Activated naive CD4-positive, alpha-beta T cell (primary cell): ENCODE measurements at places on chromosomes 4 and X.

- no peak for DNase-seq
These were observed 28.4 kb downstream of the PAK3 start for GRCh38 chrX:111124418-111124817.

DNA sequence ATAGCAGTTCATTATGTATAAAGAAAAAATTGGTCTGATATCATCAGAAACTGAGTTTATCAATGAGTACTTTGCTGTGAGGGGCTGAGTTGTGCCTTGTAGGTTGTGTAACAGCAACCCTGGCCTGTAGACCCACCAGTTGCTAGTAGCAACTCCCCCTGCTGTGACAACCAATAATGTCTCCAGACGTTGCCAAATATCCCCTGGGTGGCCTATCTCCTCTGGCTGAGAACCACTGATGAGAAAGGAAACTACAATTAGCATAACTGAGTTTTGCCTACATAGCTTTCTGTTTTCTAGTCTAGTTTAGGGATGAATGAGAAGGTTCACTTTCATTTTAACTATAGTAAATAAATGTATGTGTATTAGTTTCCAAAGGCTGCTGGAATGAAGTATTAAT lies 234.1 kb downstream of the CPE start:
- no peak for DNase-seq

DNA sequence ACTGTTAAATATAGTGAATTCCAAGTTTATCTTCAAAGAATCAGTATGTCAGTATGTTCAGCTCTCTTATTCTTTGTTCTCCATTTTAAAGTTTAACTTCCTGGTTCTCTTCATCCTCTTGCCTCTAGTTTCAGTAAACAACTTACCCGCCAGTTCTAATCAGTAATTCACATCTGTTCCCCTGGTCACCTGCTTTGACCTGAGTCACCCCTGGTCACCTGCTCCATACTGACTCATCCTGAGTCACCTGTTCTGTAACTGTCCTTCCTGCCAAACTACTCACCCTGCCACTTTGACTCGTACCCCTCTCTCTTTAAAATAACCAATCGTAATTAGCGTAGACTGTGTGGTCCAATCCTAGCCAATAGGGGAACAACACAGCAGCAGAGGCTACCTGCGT lies 992.7 kb upstream of the HS3ST1 start:
- DNase-seq: no peak

DNA sequence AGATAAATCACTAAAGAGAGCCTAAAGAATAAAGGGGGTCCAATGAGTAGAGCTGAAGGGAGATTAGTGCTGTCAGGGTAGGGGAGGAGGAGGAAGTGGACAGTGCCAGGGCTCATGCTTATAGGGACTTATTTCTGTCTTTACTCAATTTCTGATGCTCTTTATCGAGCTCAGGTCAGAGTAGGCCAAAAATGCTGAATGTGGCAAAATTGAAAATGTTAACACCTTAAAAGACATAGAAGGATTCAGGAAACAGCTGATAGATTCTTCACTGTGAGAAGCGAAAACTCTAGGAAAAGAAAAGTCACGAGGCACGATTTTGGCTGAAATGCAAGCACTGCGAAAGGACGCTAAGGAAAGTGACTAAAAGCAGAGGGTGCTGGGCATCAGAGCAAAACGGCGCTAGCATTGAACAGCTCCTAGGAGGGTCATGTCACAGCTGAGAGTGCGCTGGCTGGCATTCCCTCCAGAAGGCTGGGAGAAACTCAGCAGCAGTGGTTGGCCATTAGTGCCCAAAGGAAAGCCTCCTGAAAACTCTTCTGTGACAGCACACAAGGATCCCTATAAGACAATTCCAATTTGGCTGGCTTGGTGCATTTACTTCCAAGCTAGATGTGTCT lies 150.9 kb downstream of the HS6ST2 start:
- DNase-seq: no peak

DNA sequence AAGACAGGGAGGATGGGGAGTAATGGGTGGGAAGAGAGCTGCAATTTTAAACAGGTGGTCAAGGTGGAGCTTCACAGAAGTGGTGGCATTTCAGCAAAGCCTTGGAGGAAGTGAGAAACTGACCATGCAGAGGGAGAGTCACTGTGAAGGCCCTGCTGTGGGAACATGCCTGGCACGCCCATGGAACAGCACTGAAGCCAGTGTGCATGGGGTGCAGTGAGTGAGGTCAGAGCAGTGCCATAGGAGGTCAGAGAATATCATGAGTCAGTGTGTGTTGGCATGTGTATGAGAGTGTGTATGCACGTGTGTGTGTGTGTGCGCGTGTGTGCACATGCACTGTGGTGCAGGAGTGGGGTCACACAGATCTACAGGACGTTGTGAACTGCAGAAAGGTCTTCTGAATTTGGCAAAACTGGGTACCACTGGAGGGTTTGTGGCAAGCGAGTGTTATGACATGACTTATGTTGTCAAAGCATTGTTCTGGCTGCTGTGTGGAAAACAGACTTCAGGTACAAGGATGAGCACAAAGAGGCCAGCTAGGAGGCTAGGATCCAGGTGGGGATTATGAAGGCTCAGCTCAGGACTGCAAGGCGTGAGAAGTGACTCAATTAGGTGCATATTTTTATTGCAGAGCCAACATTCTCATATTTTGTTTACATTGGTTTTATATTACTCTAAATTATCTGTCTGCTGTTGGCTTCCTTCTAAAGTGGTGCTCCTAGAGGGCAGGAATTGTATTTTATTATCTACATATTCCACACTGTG lies 34.0 kb downstream of the ZNF827 start:
- DNase-seq: no peak

DNA sequence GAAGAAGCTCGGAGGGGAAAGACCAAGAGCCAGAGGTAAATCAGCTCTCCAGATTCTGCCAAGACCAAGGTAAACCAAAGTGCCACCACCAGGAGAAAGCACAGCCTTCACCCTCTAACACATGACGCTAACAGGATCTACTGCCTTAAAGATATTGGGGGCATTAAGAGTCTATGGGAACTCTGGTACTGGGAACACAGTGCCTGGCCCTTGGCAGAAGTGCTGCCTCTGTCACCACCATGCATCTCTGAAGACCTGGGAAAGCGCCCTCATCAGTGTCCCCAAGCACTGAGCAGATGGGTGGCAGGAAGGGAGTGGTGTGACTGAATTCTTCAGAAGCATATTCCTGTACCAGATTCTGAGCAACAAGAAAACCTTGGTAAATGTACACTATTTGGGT lies 1.3 kb downstream of the QDPR start:
- no peak for DNase-seq

- DNase-seq: no peak
These were observed 216.2 kb downstream of the ADGRA3 start for GRCh38 chr4:22299678-22300077.

GRCh38 chrX:110280954-110281353 lies 36.9 kb downstream of the AMMECR1 start:
- DNase-seq: no peak

- DNase-seq: no peak
These were observed 197.0 kb downstream of the CAMK2D start for GRCh38 chr4:113564493-113564892.

- DNase-seq: no peak
These were observed 768.8 kb downstream of the STPG2 start for GRCh38 chr4:97374526-97374925.

GRCh38 chr4:163804001-163804400 lies 309.5 kb downstream of the TMA16 start:
- DNase-seq: no peak

- DNase-seq: no peak
These were observed 604.6 kb upstream of the GRIA3 start for GRCh38 chrX:122579526-122579925.

DNA sequence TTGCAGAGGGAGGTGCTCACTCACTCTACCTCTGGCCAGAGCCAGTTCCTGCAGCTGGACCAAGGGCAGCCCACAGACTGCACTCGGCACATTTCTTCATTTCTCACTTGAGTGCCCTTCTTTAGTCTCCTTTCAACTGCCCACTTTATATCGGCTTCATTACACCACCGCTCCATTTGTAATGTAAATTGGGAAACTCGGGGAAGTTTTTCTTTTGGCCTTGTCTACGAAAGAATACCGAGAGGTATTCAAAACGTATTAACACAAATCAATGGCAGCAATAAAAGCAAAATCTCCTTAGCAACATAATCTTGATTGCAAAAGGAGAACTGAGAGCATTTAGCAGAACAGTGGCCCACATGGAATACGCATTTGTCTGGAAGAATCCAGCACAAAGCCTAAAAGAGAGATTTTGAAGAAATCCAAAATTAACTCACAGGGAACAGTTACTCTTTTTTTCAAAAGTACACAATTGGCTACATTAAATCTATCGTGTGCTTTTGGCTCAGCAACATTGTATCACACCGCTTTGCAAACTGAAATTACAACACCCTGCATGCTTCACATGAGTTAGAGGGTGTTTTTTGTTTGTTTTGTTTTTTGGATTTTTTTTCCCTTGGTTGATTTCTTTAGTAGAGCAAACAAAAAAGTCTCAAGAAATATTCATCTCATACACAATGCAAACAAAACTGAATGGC lies 62.6 kb downstream of the CHIC2 start:
- DNase-seq: no peak

DNA sequence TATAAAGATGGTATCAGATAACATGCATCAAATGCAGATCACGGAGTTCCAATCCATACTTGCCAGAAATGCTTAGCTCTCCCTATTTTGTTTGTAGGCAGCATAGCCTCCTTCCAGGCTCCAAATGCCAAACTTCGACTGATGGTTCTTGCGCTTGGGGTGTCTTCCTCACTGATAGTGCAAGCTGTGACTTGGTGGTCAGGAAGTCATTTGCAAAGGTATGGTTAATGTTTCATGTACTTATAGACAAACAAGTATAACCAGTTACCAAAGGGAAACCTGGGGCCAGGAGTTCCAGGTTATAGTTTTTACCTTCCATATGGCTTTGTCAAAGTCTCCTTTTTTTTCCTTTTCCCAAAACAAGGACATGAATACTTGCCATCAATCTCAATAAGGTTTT lies 5.3 kb downstream of the CWH43 start:
- no peak for DNase-seq

DNA sequence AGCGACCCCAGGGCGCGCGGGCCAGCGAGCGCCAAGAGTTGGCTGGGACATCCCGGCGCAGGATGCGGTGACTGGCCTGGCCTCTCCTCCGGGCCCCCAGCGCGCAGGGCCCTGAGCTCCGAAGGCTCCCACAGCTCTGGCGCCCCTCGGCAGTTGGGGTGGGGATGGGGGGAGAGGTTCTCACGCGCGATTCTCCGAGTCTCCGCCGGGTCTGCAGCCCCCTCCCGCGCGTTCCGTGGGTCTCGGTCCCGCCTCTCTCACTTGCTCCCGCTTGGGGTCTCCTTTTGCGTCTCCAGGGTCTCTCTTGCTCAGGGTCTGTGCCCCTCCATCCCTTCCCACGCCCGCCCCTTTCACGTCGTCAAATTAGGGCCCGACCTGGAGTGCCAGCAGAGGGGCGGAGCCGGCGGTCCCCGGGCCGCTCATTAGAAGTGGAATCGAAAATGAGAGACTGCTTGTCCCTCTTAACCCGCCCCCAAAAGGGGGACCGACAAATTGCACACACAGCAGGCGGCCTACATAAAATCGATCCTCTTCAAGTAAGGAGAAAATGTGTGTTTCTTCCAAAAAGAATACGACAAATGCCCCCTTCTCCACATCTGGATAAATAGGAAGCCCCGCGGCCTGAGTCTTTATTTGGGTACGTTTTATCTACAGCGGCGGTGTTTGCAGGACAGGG lies 877 bp upstream of the NKX1-1 start:
- no peak for DNase-seq

GRCh38 chr4:41776466-41776865 lies 27.9 kb upstream of the PHOX2B start:
- no peak for DNase-seq

- DNase-seq: no peak
These were observed 113.2 kb downstream of the ARSF start for GRCh38 chrX:3154386-3154975.

- DNase-seq: no peak
These were observed 28.1 kb upstream of the MAN2B2 start for GRCh38 chr4:6546681-6547447.

GRCh38 chrX:1909419-1910206 lies 294.8 kb downstream of the ASMT start:
- no peak for DNase-seq

DNA sequence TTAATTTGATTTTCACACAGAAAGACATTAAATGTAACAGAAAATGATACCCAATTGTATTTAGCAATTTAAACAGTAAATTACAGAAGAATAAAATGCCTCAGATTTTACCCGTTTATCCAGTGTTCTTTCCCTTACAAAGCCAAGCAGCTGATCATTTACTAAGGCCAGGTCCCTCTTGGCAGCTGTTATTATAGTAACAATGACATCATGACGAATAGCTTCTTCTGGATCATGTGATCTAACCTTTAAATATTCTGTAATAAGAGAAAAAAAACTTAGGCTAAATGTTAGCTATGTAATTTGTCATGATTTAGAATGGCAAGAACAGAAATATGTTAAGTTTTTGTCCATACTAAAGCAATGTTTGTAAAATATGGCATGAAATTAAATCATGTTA lies 69.4 kb downstream of the PDS5A start:
- no peak for DNase-seq

DNA sequence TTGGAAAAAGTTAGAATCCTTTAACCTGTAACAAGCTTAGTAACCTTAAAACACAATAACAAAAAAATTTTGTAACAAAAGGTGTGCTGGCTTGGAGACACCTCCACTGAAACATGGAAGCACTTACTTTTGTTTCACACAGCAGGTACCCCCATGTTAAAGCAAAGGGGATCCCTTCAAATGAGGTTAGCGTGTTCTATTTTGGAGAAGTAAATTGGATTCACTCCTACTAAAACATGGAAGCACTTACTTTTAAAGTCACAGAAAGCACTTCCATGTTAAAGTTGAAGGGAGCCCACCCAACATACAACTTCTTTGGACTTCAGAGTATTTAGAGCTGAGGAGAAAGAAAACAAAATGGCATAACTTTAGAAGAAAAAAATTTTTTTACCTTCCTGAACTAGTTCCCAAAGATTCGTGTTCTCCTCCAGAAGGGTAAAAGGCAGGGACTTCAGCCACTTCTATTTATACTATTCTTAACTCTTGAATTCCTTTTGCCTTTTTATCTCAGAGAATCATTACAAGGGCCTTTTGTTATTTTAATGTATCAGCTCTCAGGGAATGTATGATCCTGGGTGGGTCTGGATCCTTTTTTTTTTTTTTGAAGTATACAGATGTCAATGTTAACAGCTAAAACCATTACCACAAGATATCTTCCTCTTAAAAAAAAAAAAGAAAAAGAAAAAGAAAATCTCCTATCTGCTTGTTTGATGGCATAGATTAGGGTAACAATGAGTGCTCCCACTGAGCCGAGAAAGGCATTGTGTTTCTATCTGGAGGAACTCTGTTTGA lies 11.5 kb downstream of the LARP7 start:
- no peak for DNase-seq

GRCh38 chr4:15677507-15677988 lies 4.1 kb upstream of the FAM200B start:
- DNase-seq: no peak

GRCh38 chr4:81442484-81443085 lies 29.1 kb downstream of the RASGEF1B start:
- no peak for DNase-seq

- DNase-seq: no peak
These were observed 87.0 kb downstream of the ANXA3 start for GRCh38 chr4:78638337-78639172.
